ENCODE measurements at places on chromosomes 6 and 20. TPM values are rescaled to one million over a fixed set of nuclear protein-coding genes. Genes with fewer than 3 reads are reported as not detected.

GRCh38 chr20:63177785-63178445, 38.0 kb downstream of the YTHDF1 start:
- DNase-seq = peak; percentile 56

The CRYBG1 gene
- total RNA-seq = 0.40 TPM

The GLP1R gene
- total RNA-seq = 1.3 TPM

GRCh38 chr6:85236636-85237035, 213.2 kb upstream of the NT5E start:
- no peak for DNase-seq

- DNase-seq = peak; percentile 55
Observed at GRCh38 chr6:31769684-31770371, 7.3 kb downstream of the VWA7 start.

GRCh38 chr6:25218346-25218745, 60.8 kb upstream of the CARMIL1 start:
- no peak for DNase-seq

DNA sequence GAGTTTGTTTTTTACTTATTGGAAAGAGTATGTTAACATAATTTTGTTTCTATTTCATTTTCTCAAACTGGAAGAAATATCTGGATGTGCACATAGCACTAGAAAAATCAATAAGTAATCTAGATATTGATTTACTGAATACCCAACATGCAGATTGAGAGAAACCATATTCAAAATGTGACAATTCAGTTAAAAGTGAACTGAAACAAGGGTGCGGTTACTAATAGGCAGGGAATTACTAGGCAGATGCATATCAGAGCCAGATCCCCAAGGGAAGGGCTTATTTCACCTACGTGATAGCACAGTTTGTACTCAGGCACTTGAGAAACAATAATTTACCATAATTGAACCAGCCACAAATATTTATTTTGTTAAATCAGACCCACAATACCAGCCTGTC, 493.1 kb upstream of the FLRT3 start:
- DNase-seq = no peak

DNA sequence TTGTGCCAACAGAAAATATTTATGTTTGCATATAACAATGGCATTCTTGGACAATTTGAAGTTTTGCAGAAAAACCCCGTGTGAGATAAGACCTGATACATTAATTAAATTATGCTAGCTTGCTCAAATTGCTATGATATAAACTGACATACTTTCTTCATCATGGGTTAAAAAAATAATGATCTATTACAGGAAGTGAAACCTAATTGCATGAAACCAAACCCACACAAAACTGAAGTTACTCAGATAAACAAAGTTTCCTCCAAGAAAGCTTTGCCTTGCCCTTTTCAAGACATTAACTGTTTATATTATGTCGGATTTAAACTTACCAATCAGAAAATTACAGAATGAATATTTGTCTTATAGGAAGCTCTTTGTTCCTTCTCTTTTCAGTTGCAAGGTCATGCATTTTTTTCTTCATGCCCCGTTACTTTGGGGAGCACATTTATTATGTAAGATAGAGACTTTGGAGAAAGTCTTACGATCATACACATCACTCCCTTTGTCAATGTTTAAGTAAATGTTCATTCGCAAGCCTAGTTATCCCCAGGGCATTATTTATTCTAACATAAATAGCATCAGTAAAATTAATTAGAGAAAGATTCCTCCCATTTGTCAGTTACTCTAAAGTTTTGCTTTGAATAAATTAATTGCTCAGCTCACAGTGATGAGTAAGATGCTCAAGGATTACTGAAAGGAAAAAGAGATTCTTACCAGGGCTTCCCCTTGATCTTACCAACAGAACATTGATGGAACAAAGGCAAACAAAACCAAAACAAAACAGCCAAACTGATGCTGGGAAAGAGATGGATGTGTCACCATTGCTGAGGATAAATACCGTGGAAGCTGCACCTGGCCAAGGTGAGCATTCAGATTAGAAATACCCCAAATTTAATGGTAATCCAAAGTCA, 14.8 kb upstream of the TMEM244 start:
- no peak for DNase-seq

DNA sequence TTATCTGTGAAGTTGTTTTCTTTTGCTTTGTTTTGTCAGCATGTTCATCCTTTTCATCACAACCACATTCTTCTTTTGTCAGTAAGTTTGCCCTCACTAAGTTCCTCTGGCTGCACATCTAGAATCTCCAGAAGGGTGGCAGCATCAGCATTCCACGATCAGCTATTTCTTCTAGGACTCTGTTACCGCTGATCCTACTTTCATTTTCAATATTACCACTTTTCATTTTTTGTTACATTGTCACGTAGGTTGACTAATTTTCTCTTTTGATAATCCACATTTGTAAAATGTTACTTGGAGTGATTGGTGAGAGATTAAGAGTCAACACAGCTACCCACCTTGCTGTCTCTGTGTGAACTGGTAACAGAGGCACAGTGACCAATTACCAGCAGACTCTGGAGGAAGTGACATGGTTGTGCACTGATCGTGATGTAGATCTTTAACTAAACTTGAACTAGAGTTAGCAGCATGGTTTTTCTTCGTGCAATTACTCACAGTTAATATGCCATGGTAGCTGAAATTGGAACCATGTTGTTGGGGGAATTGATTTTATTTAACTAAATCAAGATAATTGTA, 307.9 kb upstream of the SLC35B3 start:
- DNase-seq = no peak

GRCh38 chr6:27836783-27837624, 75.2 kb downstream of the OR2B2 start:
- DNase-seq = peak; percentile 83

The GGTLC1 gene
- not detected for total RNA-seq

The C6orf118 gene
- 2.2 TPM for total RNA-seq

The ECT2L gene
- total RNA-seq = not detected

DNA sequence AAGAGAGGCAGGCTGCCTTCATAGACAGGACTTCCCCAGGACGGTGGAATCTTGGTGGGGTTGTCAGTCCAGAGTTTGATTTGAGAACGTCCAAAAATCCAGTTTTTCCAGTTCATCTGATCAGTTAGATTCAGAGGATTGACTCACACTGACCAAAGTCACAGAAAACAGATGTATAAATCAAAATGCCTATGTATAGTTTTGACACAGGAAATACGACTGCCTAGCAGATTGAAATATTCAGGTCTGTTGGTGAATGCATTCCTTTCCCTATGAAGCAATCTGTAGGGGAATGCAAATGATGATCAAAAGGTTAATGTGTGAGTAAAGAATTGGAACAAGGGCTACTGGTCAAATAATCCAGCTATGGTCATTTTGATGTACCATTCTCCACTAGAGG, 29.7 kb upstream of the GFOD1 start:
- no peak for DNase-seq

- no peak for DNase-seq
Observed at GRCh38 chr6:158868122-158868480, 48.9 kb upstream of the EZR start.

- DNase-seq = no peak
Observed at GRCh38 chr20:45308117-45308778, at the start of gene MATN4. TSS of gene MATN4 (minus strand) at chr20:45308299. CDS start at chr20:45305582, 2,717 bp downstream.

The SMPDL3A gene
- total RNA-seq = 2.0 TPM

DNA sequence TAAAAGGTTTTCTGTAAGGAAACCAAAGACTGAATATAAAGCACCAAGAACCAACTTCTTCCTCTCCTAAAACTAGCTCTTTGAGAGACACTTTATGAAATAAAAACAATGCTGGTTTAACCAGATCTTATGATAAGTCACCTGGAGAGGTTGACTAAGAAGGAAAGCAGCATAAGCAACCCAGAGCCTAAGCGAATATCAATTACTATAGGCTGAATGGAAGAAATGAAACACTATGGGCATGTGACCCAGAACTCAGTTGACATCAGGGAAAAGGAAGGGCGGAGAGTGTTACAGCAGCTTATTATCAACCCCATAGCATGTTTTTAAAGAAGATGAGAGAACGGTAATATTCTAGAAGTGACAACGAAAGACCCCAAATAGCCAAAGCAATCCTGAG, 94.1 kb upstream of the STMND1 start:
- DNase-seq = no peak

DNA sequence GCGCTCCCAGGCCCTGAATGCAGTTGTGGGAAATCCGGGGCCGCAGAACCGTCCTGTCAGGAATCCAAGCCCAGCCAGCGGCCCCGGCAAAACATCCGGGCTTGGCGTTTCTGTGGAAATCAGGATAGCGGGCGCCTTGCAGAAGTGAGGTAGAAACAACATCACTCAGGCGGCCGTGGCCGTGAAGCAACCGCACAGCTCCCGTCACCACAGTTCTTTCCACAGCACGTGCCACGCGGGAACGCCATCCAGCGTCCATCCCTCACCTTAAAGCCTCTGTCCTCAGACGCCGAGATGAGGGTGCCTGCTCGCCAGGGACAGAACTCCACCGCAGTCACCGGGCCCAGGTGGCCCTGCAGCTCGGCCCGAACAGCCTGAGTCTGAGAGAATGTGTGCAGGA, 34.1 kb downstream of the WDR27 start:
- DNase-seq = no peak

The RSPH4A gene
- 0.69 TPM for total RNA-seq

- DNase-seq = no peak
Observed at GRCh38 chr20:8066662-8067061, 47.1 kb upstream of the TMX4 start.
